ENCODE measurements at places on chromosomes 11 and 22.
A peak's percentile ranks its signal among the peaks of the same experiment; 100 is the strongest.

GRCh38 chr11:112759418-112759817, 201.8 kb upstream of the NCAM1 start:
- DNase-seq: no peak

GRCh38 chr22:24169439-24170058, 11.7 kb upstream of the SUSD2 start:
- DNase-seq: no peak

- no peak for DNase-seq
Observed at GRCh38 chr11:69683764-69684333, 8.7 kb upstream of the LTO1 start.

DNA sequence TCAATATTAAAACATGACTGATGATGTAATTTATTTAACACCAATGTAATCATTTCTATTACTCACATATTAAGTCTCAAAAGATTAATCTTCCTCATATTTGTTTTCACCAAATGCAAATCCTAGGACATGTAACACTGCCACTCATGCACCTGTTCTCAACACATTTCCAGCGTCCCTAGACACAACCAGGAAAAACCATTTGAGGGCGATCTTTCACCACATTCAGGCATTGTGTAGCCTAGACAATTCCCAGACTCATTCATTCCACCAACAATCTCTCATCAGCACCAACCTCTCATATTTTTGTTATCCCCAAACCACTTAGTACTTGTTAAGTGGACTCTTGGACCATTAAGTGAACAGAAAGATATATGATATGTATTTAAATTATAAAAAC, 66.1 kb downstream of the SLC36A4 start:
- peak; percentile 75 for DNase-seq

- no peak for DNase-seq
Observed at GRCh38 chr11:69305885-69306540, 12.1 kb downstream of the MYEOV start.

GRCh38 chr11:126104420-126104819, 41.8 kb upstream of the CDON start:
- DNase-seq: peak; percentile 72

- DNase-seq: no peak
Observed at GRCh38 chr11:118746988-118747585, 43.9 kb downstream of the DDX6 start.
